ENCODE measurements at places on chromosomes 1 and 21.

- no peak for DNase-seq
These were observed 2.6 kb downstream of the RERE start for GRCh38 chr1:8814865-8815264.

DNA sequence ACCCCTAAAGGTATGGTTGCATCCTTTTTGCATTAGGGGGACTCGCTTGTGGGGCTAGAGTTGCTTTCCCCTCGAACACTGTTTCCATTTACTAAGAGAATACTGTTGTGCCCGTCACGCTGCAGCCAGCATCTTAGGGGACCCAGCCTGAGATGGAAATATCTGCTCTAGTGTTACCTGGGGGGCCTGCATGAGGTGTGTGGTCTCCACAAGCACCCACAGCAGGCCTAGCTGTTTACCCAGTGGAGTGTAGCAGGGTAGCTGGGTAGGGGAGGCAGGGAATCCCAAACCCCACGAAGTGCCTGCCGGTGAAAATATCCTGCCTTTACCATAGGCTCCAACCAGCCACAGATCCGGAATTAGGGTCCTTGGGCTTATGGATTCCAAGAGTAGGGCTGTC lies 303.6 kb downstream of the PTPRU start:
- DNase-seq: no peak

GRCh38 chr1:9793291-9793690 lies 30.5 kb downstream of the CLSTN1 start:
- no peak for DNase-seq

GRCh38 chr1:17581389-17582123 lies 42.1 kb downstream of the ARHGEF10L start:
- no peak for DNase-seq

DNA sequence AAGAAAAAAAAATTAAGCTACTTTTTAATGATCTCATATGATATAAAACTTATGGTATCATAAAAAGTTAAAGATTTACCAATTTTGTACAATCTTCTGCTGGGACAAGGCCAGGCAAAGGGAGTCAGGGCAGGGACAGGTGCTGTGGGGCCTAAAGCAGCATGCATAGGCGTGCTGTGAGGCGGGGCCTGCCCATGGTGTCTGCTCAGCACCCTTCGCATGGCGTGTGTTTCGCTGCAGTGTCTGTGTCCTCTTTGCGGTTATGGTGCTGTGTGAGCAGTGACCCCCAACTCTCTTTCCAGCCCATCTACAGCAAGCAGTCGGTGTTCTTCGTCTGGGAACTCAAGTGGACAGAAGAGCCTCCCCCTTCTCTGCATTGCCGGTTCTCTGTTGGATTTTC lies 13.4 kb upstream of the PWP2 start:
- no peak for DNase-seq

- no peak for DNase-seq
These were observed 46.1 kb downstream of the MEGF6 start for GRCh38 chr1:3564921-3565831.

- no peak for DNase-seq
These were observed 20.0 kb upstream of the ITLN1 start for GRCh38 chr1:160904783-160905616.

GRCh38 chr1:239555350-239555749 lies 169.0 kb downstream of the CHRM3 start:
- DNase-seq: no peak

DNA sequence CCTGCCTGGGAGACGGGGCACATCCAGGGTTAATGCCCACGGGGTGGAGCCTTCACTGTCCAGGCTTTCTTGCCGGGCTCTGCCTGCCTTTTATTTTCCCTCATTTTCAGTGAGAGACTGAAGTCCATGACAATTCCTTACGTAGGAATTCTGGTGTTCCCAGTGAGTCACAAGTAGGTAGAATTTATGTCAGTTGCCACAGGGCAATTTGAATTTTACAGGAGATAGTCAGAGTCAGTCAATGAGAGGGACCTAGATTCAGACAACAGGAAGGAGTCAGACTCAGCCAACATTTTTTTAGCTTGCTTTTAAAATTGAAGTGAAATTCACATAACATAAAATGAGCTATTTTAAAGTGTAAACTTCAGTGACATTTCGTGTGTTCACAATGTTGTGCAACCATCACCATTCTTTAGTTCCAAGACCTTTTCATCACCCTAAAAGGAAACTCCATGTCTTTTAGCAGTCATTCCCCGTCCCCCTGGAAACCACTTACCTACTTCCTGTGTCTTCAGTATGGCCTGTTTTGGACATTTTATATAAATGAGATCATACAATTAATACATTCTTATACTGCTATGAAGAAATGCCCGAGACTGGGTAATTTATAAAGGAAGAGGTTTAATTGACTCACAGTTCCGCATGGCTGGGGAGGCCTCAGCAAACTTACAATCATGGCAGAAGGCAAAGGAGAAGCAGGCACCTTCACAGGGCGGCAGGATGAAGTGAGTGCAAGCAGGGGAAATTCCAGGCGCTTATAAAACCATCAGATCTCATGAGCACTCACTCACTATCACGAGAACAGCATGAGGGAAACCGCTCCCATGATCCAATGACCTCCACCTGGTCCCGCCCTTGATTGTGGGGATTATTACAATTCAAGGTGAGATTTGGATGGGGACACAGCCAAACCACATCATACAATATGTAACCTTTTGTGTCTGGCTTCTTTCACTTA lies 14.6 kb downstream of the AJAP1 start:
- DNase-seq: no peak

GRCh38 chr1:58155418-58156123 lies 391.0 kb downstream of the OMA1 start:
- DNase-seq: no peak

GRCh38 chr1:54766726-54767125 lies 2.4 kb upstream of the PARS2 start:
- DNase-seq: no peak

DNA sequence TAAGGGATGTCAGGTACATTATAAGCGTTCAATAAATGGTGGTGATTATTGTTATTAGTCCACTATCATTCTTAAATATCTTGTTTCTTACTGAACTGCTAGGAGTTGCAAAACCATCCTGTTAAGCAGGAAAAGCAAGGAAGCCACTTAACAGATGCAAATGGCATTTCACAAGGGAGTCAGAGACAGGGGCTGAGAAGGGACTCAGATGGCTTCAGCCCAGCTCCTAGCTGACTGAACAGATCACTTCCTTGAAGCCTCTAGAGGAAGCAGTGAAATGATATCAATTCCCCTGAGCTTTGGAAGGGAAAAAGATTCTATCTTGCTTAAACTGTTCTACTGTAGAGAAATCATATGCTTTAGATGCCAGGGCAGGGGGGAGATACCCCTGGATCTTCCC lies 151.5 kb downstream of the ST6GALNAC5 start:
- no peak for DNase-seq

GRCh38 chr1:247475793-247476192 lies 17.9 kb upstream of the OR2B11 start:
- no peak for DNase-seq

GRCh38 chr1:164608651-164609057 lies 49.7 kb downstream of the PBX1 start:
- DNase-seq: no peak

- DNase-seq: no peak
These were observed 27.3 kb upstream of the BCAR3 start for GRCh38 chr1:93708734-93709481.

GRCh38 chr1:47209725-47210325 lies 20.0 kb upstream of the PDZK1IP1 start:
- no peak for DNase-seq

- no peak for DNase-seq
These were observed 39.3 kb upstream of the TENT5C start for GRCh38 chr1:117566556-117566955.

GRCh38 chr1:237921306-237921705 lies 30.6 kb upstream of the ZP4 start:
- no peak for DNase-seq

DNA sequence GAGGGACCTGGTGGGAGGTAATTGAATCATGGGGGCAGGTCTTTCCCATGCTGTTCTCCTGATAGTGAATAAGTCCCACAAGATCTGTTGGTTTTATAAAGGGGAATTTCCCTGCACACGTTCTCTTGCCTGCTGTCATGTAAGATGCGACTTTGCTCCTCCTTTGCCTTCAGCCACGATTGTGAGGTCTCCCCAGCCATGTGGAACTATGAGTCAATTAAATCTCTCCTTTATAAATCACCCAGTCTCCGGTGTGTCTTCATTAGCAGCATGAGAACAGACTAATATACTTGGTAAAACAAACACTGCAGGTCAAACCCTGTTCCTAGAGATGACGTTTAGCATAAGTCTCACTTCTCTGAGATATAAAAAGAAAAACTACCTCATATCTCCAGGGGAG lies 148.3 kb downstream of the MATN1 start:
- DNase-seq: no peak

DNA sequence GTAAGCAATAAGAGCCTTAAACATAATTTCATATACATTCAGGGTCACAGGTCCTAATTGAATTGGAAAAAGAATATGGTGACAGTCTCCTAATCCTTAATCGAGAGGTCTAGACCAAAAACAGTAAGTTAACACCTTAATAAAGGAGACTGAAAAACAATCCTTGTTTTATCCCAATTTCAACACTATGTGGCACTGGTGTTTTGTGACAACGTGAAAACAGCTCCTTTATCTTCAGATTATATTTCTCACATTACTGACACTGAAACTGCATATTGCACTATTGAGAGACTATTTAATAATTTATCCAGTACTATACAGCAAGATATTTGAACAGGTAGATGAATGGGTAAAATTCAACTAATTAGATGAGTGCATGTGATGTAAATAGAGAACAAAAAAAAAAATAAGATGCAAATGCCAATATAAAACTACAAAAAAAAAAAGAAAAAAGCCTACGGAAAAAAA lies 34.1 kb downstream of the TP53BP2 start:
- no peak for DNase-seq

DNA sequence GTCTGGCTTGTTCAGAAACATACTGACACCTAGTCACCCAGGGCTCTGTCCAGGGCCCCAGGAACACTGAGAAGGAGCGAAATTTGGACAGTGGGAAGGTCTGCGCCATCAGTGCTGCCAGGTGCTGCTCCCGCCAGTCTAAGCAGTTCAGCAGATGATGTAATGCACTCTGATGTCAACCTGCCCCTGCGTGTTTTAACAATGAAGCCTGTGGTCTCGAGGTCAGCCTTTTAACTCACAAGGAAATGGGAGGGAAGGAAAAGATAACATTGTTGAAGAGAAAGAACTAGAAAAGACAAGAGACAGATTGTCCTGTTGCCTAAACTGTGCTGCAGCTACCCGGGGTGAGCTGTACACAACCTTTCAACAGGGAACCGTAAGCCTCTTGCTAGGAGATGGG lies 126.6 kb upstream of the IFFO2 start:
- DNase-seq: peak; percentile 37
